ENCODE measurements at places on chromosomes 11 and 22.

DNA sequence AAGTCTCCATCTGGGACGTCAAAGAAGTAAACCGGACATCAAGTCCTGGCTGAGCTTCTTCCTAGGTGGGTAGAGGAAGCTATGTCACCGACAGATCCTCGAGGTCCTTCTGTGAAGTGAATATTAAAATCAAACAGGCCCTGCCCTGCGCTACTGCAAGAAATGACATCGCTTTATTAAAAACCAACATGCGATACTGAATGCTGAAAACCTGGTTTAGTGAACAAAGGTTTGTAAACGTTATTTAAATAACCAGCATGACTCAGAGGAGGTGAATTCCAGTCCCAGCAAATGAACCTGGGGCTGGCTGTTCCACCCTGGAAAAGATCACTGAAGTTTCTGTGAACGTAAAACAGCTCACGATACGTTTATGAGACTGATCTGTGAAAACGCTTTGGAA, 645 bp downstream of the RTCB start:
- DNase-seq: no peak

GRCh38 chr11:64102005-64102738, 63.7 kb downstream of the MACROD1 start:
- no peak for DNase-seq

DNA sequence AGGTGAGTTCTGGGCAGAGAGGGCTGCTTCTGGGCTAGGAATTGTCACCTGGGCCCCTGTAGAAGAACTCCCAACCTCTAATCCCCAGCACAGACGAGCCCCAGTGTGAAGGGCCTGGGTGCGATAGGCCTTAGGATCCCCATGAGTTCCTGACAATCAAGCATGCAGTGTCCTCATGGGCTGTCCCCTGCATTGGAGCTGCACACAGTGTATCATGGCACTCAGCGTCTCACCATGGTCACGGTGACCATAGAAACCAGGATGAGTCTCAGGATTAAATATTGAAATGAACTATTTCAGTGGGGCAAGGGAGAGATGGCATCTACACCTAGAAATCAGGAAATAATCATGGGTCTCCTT, 292 bp downstream of the SCGB2A1 start:
- DNase-seq: no peak

DNA sequence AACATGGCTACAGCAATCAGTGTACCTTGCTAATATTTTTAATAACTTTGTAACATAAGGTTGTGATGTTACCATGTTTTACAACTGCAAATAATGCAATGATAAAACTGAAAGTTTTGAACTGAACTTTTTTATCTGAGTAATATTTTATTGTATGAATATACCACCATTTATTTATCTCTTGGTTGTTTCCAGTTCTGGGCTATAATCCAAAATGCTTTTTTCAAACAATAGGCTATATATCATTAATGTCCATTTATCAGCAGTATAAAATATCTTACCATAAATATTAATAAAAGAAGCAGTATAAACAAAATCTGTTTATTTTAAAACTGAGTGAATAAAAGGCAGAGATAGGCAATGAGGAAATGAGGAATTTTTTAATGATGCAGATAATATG, 63.3 kb downstream of the SIK3 start:
- DNase-seq: no peak

- no peak for DNase-seq
These were observed 5.1 kb downstream of the ELF5 start for GRCh38 chr11:34508524-34508923.
